ENCODE measurements at places on chromosomes 5 and 9. TPM values are rescaled to one million over a fixed set of nuclear protein-coding genes. Genes with fewer than 3 reads are reported as not detected.

GRCh38 chr5:150410524-150411244 lies 2.0 kb downstream of the CD74 start:
- H3K4me1 ChIP-seq = peaks cover 35% of the 10 kb centered on the region
- H3K27me3 ChIP-seq = no peaks in the 10 kb centered on the region
- H3K27ac ChIP-seq = peak overlapping the region; percentile 97
- no peak for DNase-seq
- H3K36me3 ChIP-seq = peaks cover 34% of the 10 kb centered on the region

Gene PRUNE2
- 7.4 TPM for total RNA-seq

DNA sequence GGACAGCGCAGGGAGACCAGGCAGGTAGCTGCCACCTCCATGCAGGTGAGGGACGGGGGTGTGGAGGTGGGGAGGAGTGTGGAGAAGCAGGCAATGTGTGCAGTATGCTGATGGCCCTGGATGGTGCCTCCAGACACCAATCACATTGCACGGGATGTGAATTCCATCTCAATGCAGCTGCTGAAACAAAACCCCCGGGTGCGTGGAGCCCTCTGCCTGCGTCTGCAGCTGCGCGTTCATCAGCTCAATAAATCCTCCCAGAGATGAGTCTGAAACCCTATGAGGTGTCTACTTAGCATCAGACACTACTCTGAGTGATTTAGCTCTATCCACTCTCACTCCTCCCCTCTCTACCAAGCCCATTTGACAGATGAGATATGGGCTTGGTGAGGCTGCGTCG lies 10.3 kb downstream of the SOHLH1 start:
- H3K4me3 ChIP-seq = no peak overlapping the region
- H3K4me1 ChIP-seq = no peaks in the 10 kb centered on the region
- no peak overlapping the region for H3K27ac ChIP-seq
- H3K36me3 ChIP-seq = no peaks in the 10 kb centered on the region
- peaks cover 10% of the 10 kb centered on the region for H3K27me3 ChIP-seq

- H3K27me3 ChIP-seq = no peaks in the 10 kb centered on the region
- H3K4me1 ChIP-seq = peaks cover 25% of the 10 kb centered on the region
- no peaks in the 10 kb centered on the region for H3K36me3 ChIP-seq
Observed at GRCh38 chr5:16877267-16877935, 58.7 kb downstream of the MYO10 start.

Gene ADGRV1
- 47.1 TPM for total RNA-seq

Measured in upper lobe of right lung (tissue), 1 donor.